ENCODE measurements at places on chromosomes 2 and 18. TPM values are rescaled to one million over a fixed set of nuclear protein-coding genes. Genes with fewer than 3 reads are reported as not detected.

Gene MC5R
- not detected for total RNA-seq

Gene ARHGAP25
- total RNA-seq: 0.43 TPM

Gene EVX2
- not detected for total RNA-seq

Gene RGPD3
- total RNA-seq: 0.65 TPM

Gene IL37
- not detected for total RNA-seq

Gene OSBPL1A
- total RNA-seq: 46.6 TPM

Gene DDX18
- 44.8 TPM for total RNA-seq

Measured in articular chondrocyte of knee joint (primary cell).